Spleen (tissue), 13 donors: ENCODE measurements at places on chromosomes 2 and 18. TPM values are rescaled to one million over a fixed set of nuclear protein-coding genes. Genes with fewer than 3 reads are reported as not detected.

SOX11 gene
- total RNA-seq: 0.23 TPM

AP1S3 gene
- total RNA-seq: 12.7 TPM

PRSS56 gene
- not detected for total RNA-seq

PPP1R1C gene
- not detected for total RNA-seq

NMUR1 gene
- total RNA-seq: 6.2 TPM

- peaks cover 15% of the 10 kb centered on the region for H3K27me3 ChIP-seq
- peak; percentile 41 for DNase-seq
- peaks cover 18% of the 10 kb centered on the region for H3K4me1 ChIP-seq
- H3K27ac ChIP-seq: no peak overlapping the region
- peaks cover 20% of the 10 kb centered on the region for H3K36me3 ChIP-seq
- H3K4me3 ChIP-seq: no peak overlapping the region
Measured at GRCh38 chr2:238164906-238165287, 6.1 kb downstream of the ERFE start.

- H3K4me3 ChIP-seq: no peak overlapping the region
- no peaks in the 10 kb centered on the region for H3K36me3 ChIP-seq
- no peak overlapping the region for H3K27ac ChIP-seq
- no peaks in the 10 kb centered on the region for H3K4me1 ChIP-seq
- no peak for DNase-seq
- no peaks in the 10 kb centered on the region for H3K27me3 ChIP-seq
Measured at GRCh38 chr2:49288113-49288705, 133.9 kb upstream of the FSHR start.

- H3K4me3 ChIP-seq: no peak overlapping the region
- DNase-seq: no peak
- no peaks in the 10 kb centered on the region for H3K27me3 ChIP-seq
- H3K4me1 ChIP-seq: peaks cover 51% of the 10 kb centered on the region
- no peak overlapping the region for H3K27ac ChIP-seq
- no peaks in the 10 kb centered on the region for H3K36me3 ChIP-seq
Measured at GRCh38 chr2:38093527-38094165, 17.7 kb upstream of the CYP1B1 start.

DNA sequence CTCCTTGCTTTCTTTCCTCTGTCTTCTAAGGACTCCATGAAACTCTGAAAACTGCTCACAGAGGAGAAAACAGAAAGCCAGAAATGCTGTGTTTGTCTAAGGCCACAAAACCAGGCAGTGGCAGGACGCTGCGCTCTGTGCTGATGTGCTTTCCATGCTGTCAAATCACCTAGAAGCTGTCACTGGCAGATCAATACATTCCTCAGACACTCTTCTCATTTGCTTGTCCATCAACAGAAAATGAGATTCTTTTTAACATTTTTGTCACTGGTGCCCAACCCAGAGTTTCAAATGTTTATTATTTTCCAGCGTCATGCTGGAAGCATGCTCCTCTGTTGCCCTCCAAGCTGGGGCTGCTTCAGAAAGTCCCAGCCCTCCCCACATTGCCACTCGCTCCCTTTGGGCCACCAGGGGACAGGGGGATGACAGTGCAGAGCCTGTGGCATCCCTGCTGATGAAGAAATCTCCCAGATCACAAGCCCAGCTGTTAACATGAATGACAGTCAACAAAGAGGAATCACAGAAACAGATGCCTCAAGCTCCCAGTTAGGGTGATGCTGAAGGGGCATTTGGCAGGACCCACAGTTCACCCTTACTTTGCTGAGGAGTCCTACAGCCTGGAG, 117.5 kb upstream of the MEIS1 start:
- no peaks in the 10 kb centered on the region for H3K36me3 ChIP-seq
- H3K27me3 ChIP-seq: no peaks in the 10 kb centered on the region
- H3K27ac ChIP-seq: no peak overlapping the region
- H3K4me1 ChIP-seq: no peaks in the 10 kb centered on the region
- no peak for DNase-seq

- DNase-seq: peak; percentile 80
- peak overlapping the region; percentile 43 for H3K4me3 ChIP-seq
- H3K36me3 ChIP-seq: no peaks in the 10 kb centered on the region
- peaks cover 9% of the 10 kb centered on the region for H3K27me3 ChIP-seq
- no peak overlapping the region for H3K27ac ChIP-seq
- peaks cover 37% of the 10 kb centered on the region for H3K4me1 ChIP-seq
Measured at GRCh38 chr18:46332921-46333341, 228.7 kb downstream of the HAUS1 start.

- H3K4me1 ChIP-seq: no peaks in the 10 kb centered on the region
- no peaks in the 10 kb centered on the region for H3K27me3 ChIP-seq
- no peak overlapping the region for H3K4me3 ChIP-seq
- no peak for DNase-seq
- H3K36me3 ChIP-seq: no peaks in the 10 kb centered on the region
- no peak overlapping the region for H3K27ac ChIP-seq
Measured at GRCh38 chr2:102839668-102840388, 78.0 kb downstream of the TMEM182 start.

DNA sequence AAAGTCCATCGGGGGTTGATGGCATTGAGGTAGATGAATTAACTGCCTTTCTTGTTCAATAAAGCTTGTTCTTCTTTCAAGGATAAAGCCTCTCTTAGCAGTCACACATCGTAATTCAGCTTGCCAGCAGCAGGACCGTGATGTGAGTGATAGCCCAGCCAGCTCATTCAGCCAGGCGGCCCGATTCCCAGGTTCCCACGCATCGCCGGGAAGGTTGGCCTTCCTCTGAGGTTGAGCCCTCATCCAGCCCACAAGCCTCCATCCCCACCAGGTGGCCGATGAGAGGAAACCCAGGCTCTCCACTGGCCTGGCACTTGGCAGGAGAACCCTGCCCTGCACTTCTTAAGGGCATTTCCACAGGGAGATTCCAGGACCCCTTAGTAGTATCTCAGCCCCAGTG, 4.7 kb downstream of the AGAP1 start:
- H3K27me3 ChIP-seq: peaks cover 32% of the 10 kb centered on the region
- H3K4me3 ChIP-seq: no peak overlapping the region
- H3K4me1 ChIP-seq: peaks cover 42% of the 10 kb centered on the region
- H3K27ac ChIP-seq: no peak overlapping the region
- DNase-seq: no peak

GRCh38 chr18:46353460-46353859, 249.3 kb downstream of the HAUS1 start:
- H3K4me3 ChIP-seq: no peak overlapping the region
- peaks cover 30% of the 10 kb centered on the region for H3K4me1 ChIP-seq
- peak; percentile 65 for DNase-seq
- H3K27me3 ChIP-seq: no peaks in the 10 kb centered on the region
- H3K27ac ChIP-seq: no peak overlapping the region

DNA sequence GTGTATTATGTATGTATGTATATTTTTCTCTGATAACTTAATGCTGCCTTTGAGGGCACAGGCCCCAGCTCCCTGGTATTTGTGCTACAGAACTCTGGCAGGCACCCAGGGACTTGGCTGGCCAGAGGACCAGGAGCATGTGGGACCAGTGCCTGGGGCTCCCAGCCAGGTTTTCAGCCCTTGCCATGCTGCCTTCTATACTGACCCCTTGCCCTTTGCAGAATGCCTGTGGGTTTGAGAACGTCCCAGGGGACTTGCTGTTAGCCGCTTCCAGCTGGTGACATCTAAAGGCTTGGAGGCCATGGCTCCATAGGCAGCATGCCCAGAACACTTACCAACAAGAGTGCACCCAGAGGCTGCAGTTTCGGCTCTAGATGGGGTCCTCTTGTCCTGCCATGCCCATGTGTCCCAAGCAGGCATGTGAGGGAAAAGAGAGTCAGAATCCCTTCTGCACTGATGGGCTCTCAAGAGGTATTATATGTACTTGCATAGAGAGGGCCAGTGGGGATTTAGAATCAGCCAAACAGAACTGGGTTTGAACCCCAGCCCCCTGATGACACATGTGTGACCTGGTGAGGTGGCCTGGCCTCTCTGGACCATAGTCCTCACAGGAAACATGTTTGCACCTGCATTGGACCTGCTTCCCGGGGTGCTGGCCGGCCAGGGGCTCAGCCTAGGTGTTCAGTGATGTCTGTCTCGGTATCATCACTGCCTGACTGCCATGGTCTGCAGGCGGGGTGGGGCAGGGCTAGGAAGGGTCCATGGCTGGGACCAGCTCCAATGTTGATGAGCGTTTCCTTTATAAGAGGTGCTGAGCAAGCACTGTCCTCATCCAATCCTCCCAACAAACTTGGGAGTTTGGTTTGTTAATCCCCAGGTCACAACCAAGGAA, 119.2 kb upstream of the FHL2 start:
- no peaks in the 10 kb centered on the region for H3K36me3 ChIP-seq
- no peak overlapping the region for H3K27ac ChIP-seq
- no peaks in the 10 kb centered on the region for H3K4me1 ChIP-seq
- H3K4me3 ChIP-seq: no peak overlapping the region
- peaks cover 8% of the 10 kb centered on the region for H3K27me3 ChIP-seq

DNA sequence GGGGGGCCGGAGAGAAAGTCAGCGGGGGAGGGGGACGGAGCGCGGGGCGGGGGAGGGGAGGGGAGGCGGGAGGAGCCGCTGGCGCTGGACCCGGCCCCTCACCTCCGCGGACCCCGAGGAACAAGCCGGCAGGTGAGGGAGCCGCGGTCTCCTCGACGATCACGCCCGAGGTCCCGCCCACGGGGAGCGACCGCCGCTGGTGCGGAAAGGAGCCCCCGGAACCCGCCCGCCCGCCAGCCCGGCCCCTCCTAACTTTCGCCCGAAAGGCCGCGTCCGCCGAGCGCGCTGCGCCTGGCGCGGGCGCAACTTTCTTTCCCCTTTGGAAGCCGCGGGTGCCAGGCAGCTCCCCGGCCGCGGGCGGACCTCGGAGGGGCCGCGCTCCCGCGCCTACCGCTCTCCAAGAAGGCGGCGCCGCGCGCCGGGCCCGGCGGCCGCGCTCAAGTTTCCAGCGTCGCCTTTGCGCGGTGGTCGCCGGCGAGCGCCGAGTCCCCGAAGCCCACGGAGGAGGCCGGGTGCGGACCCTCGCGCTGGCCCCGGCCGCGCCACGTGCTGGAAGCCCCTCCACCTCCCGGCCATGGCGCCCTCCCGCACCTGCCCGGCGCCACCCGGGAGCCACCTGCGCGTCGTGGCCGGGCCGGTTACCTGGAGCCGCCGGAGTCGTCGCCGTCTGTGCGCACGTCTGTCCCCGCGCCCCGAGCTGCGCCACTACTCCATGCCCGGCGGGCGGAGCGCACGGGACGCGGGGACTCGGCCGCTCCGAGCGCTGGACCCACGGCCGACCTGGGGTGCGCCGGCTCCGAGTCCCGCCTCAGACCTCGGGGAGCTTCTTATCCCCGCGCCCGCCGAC, at the start of gene ALKAL2:
TSS of gene ALKAL2 (minus strand) at position 181 of the 847 bp plus-strand sequence. CDS start 256 bp downstream, outside the sequence.
- H3K36me3 ChIP-seq: no peaks in the 10 kb centered on the region
- DNase-seq: no peak
- peaks cover 35% of the 10 kb centered on the region for H3K27me3 ChIP-seq

DNA sequence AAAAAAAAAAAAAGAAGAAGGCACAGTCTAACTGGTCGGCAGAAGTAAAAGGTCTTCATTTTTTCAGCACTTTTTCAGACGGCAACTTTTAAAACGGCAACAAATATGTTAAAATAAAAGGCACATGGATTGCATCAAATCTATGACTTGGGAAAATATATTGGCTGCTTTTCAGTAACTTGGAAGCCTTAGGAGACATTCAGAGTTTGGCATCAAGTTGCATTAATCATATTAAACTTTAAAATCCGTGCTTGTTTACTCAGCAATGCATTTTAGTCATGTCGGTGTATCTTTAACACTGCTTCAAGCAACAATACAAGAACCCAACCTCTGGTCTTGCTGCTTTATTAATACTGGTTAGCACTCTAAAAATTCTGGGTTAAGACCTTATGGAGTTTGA, 111.1 kb downstream of the MEP1B start:
- H3K27me3 ChIP-seq: no peaks in the 10 kb centered on the region
- no peak overlapping the region for H3K27ac ChIP-seq
- DNase-seq: no peak
- H3K36me3 ChIP-seq: no peaks in the 10 kb centered on the region
- H3K4me3 ChIP-seq: no peak overlapping the region

GRCh38 chr2:208970070-208970469, 453.8 kb upstream of the MAP2 start:
- H3K4me1 ChIP-seq: no peaks in the 10 kb centered on the region
- H3K27ac ChIP-seq: no peak overlapping the region
- no peaks in the 10 kb centered on the region for H3K36me3 ChIP-seq
- no peaks in the 10 kb centered on the region for H3K27me3 ChIP-seq
- no peak for DNase-seq
- no peak overlapping the region for H3K4me3 ChIP-seq

DNA sequence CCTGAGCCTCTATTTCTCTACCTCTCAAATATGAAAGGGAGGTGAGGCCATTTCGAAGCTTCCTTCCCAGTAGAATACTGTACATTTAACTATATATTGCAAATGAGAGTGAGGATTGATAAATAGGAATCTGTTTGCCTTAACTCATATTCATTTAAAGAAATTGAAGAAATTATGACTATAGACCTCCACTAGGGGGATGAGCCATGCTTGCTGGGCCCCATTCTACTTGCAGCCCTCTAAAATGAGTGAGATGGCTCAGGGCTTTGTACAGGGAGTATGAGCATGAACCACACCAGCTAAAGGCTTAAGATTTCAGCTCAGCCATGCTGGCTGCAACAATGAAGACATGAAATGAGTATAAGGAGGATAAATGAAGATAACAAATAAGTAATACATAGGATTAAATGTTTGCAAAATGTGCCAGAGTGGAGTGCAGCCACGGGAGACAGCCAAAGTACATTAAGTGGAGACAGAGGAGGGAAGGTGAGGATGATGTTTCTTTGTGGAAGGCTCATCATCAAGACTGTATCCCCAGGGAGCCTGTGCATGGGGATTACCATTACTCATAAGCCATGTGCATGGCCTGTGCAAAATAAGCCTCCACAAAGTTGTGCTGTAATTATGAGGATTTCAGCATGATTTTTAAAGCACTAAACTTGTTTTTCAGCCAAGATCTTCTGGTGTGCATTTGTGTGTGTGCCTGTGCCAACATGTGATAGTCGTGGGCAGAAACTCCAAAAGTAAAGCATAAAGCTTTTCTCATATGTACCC, 300.8 kb downstream of the CNTNAP5 start:
- no peaks in the 10 kb centered on the region for H3K4me1 ChIP-seq
- H3K36me3 ChIP-seq: no peaks in the 10 kb centered on the region
- DNase-seq: no peak
- no peak overlapping the region for H3K4me3 ChIP-seq

- no peak overlapping the region for H3K27ac ChIP-seq
- no peaks in the 10 kb centered on the region for H3K36me3 ChIP-seq
- no peak overlapping the region for H3K4me3 ChIP-seq
Measured at GRCh38 chr2:144479659-144480058, 40.3 kb downstream of the ZEB2 start.

DNA sequence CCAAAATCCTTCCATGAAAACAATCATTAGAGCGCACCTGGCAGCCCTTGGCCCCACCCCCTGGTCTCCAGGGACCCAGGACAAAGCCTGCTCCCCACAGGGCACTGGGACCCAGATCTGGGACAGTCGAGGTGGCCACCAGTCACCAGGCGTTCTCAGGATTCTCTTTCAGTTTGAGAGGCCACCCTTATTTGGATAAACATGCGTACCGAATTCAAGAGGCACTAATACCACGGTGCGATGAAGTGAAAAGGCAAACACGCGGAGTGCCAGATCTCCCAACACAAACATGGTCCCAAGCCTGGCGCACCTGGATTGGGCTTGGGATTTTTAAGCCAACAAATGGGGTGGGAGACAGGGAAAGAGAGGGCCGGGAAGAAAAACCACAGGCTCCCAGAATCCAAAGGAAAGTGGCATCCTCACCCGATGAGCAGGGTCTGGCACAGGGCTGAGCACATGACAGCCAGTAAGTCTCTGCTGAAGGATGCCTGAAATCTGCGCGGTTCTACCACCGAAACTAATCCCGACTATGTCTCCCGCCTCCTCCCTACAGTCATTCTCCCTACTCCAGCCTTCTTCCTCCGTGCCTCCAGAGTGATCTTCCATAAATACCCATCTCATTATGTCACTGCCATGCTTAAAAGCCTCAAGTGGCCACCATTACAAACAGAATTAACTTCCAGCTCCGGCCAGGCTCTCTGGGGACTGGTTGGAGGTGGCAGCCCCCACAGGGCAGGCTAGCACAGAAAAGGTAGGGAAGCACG, 60.9 kb upstream of the KLHL29 start:
- no peaks in the 10 kb centered on the region for H3K36me3 ChIP-seq
- H3K4me3 ChIP-seq: no peak overlapping the region
- no peak overlapping the region for H3K27ac ChIP-seq
